ENCODE measurements at places on chromosomes 11 and 22. TPM values are rescaled to one million over a fixed set of nuclear protein-coding genes. Genes with fewer than 3 reads are reported as not detected.

Gene OR5AL1
- total RNA-seq, result not detected

Gene IGSF9B
- total RNA-seq, result 21.7 TPM

Gene TMEM132A
- total RNA-seq, result 4.6 TPM

Gene KRTAP5-5
- total RNA-seq, result not detected

Gene OR2D2
- not detected for total RNA-seq

Gene MAPK8IP2
- 3.0 TPM for total RNA-seq

- no peak for DNase-seq
Measured at GRCh38 chr11:17740649-17741235, 6.2 kb downstream of the KCNC1 start.

DNA sequence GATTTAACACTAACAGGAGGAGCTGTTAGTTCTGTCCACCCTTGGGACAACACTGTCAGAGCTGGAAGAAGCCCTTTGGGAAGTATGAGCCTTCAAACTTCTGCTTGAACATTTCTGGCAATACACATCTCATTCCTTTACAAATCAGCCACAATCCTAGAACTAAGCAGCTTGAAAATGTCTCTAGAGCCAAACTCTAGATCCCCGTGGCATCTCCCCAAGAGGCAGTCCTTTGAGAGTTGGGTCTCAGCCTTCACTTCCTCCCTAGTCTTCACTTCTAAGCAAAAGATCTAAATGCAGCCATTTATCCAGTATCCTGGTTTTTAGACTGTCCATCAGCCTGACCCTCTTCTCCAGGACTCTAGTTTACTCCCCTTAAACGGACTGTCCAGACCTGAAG is 26.9 kb downstream of the ARFGAP2 start:
- DNase-seq, result no peak

DNA sequence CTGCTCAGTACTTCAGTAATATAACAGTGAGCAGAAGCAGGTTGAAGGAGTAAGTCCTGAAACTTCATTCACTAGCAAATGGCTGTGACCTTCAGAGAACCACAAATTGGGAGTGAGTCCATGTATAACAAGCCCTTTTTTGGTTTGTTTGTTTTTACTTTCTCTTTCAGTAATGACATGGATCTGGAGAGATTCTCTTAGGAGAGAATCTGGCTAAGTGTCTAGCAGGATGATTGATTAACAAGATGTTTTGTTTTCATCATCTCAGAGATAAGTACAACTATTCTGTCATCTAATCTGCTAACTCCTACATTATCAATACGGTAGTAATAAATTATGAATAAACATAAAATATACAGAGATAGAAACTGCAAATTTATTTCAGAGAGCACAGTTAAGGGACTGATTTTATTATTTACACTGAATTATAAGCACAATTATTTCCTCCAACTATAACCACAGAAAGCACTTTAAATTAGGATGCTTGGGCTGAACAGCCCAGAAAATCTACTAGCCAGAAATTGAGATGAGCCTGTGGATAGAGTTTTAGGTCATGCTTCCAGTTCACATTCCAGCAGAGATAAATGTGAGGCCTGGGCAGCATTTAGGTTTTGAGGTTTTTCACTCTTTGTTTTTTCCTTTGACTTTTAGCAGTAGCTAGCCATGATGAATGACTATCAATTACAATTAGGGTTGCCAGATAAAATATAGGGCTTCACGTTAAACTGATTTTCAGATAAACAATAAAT is 429.3 kb upstream of the FAT3 start:
- no peak for DNase-seq

DNA sequence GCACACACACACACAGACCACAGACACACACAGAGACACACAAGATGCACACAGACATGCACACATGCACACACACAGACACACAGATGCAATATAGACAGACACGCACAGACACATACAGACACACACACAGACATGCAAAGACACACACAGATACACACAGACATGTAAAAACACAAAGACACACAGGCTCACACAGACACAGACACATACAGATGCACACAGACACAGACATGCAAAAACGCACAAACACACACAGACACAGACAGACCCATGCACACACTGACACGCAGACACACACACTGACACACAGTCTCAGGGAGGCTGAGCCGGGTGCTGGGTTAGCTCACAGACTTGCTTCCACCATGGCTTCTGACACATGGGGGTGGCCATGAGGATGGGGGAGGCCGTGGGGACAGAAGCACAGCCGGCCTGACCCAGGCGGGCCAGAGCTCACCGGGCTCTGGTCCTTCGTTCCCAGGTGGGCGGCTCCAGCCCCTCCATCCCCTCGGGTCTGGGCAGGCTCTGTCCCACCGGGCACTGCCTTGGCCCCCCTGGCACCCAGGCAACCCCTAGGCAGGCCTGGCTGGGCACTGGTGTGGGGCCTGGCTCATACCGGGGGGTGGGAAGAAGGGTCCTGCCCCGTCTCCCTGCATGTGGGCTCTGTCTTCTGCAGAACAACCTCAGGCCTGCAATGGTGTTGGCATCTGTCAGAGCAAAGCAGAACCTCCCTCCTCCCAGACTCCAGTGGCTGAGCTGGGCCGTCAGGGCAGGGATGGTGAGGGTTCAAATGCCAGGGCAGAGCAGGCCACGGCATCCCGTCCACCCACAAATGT is 1489.5 kb downstream of the BRD1 start:
- no peak for DNase-seq

GRCh38 chr22:31945971-31946680 is 1.8 kb downstream of the YWHAH start:
- no peak for DNase-seq

GRCh38 chr11:66363805-66364535 is 7.6 kb downstream of the SLC29A2 start:
- DNase-seq, result no peak

DNA sequence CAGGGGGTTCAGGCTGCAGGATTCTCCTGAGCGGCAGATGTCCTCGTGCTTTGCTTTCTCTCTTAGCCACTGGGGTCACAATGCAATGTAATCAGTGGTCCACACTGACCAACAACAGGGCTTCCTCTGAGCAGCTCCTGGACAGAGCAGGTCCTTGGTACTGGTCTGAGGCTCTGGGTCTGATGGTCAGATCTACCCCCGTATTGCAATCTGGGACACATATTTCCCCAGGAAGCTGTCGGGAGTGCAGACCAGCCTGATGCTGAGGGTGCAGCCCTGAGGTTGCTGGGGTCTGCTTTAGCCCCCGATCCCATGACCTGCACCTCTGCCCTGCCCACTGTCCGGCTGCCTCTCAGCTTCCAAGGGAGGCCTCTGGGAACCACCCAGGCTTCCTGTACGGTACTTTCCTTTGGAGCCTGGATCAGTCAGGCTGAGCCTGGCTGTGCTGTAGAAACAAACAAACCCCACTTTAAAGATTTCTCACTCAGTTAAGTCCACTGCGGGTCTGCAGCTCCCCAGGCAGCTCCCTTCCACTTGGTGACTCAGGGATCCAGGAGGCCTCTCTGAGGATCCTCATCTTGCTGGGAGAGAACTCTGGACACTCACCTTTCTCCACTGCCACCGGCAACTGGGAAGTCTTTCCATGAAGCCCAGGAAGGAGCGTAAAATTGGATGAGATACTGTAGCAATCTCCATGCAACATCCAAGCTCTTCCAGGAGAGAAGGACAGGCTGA is 1046.6 kb downstream of the TBC1D22A start:
- DNase-seq, result no peak

GRCh38 chr11:72221386-72222075 is 3.0 kb upstream of the INPPL1 start:
- DNase-seq, result peak; percentile 89

GRCh38 chr22:24465566-24465965 is 29.6 kb upstream of the UPB1 start:
- no peak for DNase-seq

- no peak for DNase-seq
Measured at GRCh38 chr11:95650276-95650675, 139.3 kb downstream of the FAM76B start.
